Left renal pelvis (tissue), 4 donors: ENCODE measurements at places on chromosomes 6 and 20. TPM values are rescaled to one million over a fixed set of nuclear protein-coding genes. Genes with fewer than 3 reads are reported as not detected.

Gene WFDC2
- 228 TPM for polyA plus RNA-seq

Gene SLC17A3
- polyA plus RNA-seq: 0.93 TPM

DNA sequence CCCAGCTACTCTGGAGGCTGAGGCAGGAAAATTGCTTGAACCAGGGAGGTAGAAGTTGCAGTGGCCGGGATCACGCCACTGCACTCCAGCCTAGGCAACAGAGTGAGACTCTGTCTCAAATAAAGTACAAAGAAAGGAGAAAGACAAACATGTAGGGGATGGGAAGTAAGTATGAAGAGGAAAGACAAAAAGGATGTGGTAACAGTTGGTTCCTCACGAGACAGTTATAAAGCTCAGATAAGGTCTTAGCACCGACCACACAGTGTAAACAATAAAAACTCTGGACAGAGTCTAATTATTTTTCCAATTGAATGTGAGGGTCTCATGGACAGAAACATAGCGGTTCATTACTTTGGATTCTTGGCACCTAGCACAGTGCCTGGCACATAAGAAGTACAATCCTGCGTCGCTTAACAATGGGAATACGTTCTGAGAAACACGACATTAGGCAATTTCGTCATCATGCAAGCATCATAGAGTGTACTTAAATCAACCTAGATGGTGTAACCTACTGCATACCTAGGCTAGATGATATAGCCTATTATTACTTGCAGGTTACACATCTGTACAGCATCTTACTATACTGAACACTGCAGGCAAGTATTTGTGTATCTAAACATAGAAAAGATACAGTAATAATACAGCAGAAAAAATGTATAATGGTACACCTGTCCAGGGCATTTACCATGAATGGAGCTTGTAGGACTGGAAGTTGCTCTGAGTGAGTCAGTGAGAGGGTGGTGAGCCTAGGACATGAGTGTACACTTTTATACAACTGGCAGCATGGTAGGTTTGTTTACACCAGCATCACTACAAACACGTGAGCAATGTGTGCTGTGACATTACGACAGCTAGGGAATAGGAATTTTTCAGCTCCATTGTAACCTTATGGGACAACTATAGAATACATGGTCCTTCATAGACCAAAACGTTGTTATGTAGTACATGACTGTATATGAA lies 38.2 kb downstream of the MBOAT1 start:
- no peak for DNase-seq

GRCh38 chr6:23339268-23339667 lies 769.9 kb downstream of the HDGFL1 start:
- DNase-seq: no peak
